ENCODE measurements at places on chromosomes 1 and 21.

DNA sequence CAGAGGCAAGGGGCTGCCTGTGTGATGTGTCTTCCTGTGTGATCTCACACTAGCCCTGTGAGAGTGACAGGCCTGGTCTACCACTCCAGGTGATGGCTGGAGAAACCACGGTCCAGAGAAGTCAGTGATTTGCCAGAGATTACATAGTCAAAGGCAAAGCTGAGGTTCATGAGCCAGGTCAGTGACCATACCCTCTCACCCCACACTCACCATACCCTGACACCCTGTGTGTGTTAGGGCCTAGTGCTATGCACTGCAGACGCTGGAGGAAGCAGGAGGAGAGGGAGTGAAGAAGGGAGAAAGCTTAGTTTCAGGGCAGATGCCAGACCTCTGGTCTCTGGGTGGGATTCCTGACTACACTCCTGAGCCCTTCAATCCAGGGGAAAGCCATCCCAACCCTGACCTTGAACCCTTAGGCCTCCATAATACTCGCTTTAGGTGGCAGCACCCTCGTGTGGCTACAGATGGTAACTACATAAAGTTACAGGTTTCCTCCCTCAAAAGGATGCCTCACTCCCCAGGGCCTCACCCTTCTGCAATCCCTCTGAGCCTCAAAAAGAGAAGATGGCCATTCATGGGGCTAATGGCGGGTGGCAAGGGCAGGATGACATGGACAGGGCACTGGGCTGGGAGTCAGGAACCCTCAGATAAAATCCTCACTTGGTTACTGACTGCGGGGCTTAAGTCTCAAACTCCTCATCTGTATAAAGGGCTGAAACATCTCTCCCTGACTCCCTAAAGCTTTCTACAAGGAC is 20.8 kb upstream of the SDC3 start:
- no peak for DNase-seq

DNA sequence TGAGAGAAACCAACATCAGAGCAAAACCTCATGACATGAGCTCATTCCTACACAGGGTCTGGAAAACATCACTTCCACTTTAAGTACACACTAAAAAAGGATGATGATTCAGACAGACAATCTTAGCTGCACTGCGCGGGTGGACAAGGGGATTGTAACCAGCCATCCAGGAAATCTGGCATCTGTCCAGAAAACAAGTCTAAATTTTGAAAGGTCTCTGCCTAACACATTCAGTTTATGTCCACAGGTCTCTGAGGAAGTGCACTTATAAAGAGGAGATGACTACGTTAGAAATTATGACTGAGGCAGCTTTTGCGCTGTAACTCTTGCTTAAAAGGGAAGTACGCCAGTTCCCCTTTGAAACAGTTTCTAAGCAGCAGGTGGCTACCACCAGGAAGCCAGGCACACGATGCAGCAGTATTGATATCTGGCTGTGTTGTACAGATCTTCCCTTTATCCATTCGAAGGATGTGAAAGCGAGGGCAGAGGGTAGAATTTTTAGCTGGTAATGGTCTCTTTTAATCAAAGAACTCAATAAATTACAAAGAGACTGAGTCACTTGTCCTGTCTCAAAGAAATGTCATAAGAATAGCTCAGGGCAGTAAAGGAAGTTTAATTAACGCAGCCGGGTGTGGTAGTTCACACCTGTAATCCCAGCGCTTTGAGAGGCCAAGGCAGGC is 128.0 kb downstream of the SETD4 start:
- peak; percentile 54 for DNase-seq

DNA sequence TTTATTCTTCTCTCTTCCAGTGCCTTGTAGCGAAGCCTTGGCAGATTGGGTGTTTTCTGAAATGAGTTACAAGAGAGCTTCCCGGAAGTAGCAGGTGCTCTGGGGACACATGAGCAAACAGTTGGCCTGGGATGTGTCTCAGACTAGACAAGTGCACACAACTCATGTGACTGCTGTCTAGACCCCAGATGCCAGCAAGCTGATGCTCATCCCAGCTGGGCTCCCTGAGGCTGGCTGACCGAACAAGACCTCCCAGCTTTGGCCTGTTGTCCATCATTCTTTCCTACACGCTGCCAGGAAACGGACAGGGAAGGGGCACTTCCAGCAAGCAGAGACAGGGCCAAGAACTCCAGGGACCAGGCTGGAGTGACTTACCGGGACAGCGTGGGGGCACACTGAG is 18.7 kb upstream of the CSF1 start:
- no peak for DNase-seq

- DNase-seq: no peak
Measured at GRCh38 chr1:226664413-226665101, 74.5 kb downstream of the ITPKB start.

Measured in upper lobe of left lung (tissue), 6 donors.